ENCODE measurements at places on chromosomes 3 and 15.

DNA sequence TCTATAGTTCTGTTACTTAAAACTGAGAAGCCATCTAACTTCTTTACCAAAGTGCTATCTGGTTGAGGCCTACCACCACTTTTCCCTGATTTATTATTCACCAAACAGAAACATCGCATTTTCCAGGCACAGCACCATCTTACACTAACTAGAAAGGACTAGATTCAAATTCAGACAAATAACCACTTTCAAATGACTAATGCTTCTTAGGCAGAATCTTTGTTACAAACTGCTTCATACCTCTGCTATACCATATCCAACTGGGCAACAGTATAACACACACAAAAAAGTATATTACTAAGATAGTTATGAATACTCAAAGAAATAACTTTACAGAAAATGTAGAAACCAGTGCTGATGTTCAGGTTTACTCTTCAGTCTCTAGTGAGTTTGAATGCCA lies 16.6 kb downstream of the DLG1 start:
- no peak for DNase-seq

DNA sequence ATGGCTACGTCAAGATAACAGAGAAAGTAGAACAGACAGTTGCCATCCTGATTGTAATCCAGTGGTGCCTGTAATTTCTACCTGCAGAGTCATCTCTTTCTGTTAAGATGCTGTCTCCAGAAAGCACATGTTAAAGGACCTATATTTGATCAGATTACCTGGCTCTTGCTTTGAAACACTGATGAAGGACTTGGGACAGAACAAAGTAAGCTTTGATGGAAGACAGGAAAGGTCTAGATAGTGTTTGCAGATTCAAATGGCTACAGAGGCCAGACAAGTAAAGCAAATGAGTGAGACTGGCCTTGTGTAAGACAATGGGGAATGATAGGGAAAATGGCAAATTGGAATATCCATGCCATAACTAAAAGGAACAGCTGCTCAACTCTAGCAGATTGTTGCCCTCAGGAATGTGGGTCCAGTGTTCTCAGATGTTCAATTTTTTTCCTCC lies 1.8 kb upstream of the GSK3B start:
- no peak for DNase-seq

- no peak for DNase-seq
Observed at GRCh38 chr3:47431225-47431624, 44.5 kb downstream of the SCAP start.

DNA sequence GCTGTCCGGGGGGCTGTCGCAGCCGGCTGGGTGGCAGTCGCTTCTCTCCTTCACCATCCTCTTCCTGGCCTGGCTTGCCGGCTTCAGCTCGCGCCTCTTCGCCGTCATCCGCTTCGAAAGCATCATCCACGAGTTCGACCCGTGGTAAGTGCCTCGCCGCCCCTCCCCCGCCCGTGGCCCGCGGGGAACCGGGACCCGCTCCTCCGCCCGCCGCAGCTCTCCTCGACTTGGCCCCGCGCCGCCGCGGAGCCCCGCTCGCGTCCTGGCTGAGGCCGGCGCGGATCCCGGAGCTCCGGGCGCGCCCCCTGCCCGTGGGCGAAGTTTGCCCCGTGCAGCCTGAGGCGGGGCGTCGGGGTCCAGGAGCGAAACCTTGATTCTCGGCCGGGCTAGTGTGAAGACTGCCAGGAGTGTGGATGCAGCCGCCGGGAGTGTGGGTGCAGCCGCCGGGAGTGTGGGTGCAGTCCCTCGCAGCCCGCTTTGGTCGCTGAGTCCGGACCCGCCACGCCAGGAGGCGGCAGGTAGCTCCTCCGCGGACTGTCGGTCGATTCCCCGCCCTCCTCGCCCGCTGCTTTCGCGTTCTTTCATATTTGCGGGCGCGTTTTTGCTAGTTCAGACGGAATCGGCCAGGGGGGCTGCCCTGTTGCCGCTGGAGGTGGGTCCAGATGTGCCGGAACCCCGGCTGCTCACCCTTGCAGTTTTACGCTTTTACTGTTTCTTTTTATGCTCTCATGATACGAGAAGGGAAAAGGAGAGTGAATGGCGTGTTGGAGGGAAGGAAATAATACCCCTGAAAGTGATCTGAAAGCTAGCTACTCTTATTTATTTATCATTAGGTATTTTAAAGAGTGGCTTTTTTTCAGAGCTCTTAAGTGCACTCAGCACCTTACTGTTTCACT lies 692 bp downstream of the STT3B start:
- DNase-seq: peak; percentile 32

GRCh38 chr3:50136714-50137405 lies 18.3 kb upstream of the SEMA3F start:
- no peak for DNase-seq

- no peak for DNase-seq
Observed at GRCh38 chr15:41648097-41648496, 12.1 kb upstream of the MGA start.

DNA sequence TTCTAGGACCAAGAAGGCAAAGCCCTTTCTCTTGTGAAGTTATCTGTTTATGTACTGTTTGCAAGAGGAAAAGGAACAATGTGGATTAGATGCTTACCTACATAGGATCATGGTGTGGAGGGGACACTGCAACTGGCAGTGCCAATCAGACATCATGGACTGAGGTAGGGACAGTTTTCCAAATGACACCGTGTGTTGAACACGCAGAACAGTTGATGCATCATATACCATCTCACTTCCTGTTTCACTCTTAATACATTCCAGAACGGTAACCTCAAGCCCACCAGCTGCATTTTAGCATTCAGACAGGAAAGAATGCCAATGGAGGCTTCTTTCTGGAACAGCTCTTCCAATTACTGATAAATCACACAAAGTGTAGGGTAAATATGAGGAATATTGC lies 397.7 kb upstream of the LMCD1 start:
- no peak for DNase-seq

DNA sequence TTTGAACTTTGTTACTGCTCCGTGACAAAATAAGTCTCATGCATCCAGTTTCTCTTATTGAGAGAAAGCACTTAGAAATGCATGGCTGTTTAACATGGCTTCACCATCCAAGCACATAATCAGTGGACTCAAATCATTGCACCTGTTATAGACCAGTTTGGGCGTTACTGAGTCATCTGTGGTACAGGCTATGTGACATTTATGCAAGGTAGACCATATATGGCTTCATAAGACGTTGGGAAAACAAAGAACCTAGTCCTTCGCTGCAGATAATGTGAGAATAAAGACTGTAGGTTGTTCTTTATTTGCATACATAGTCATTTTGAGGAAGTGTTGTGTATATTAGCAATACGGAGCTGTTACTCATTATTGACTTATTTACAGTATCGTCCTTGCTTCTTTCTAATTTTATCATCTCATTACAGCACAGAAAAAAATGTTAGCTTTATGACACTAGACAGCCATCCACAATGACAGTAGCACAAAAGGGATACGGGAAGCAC lies 374.7 kb downstream of the IL5RA start:
- no peak for DNase-seq

DNA sequence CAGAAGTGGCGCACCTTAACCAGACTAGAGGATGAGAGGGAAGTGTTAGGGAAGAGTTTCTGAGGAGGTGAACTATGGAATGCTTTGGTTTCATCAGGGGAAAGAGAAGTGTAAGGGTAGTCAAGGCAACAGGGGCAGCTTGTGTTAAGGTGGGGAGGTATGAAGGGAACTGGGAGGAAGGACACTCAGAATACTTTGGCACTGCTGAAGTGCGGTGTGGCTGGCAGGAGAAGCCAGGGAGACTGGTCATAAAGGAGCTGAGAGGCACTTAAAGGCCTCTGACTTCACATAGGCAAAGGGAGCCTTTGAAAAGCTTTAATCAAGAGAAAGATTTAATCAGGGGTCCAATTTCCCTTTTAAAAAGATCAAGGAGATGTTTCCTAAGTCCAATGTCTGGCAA lies 129.0 kb downstream of the ERC2 start:
- no peak for DNase-seq

DNA sequence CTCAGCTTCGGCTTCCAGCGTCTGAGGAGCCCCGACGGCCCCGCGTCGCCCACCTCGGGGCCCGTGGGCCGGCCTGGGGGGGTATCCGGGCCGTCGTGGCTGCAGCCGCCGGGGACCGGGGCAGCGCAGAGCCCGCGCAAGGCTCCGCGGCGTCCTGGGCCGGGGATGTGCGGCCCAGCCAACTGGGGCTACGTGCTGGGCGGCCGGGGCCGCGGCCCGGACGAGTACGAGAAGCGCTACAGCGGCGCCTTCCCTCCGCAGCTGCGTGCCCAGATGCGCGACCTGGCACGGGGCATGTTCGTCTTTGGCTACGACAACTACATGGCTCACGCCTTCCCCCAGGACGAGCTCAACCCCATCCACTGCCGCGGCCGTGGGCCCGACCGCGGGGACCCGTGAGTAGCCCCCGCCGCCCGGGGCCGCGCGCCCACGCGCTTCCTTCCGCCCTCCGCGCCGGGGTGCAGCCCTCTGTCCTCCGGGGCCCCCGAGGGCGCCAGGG lies 462 bp downstream of the EDEM1 start:
- DNase-seq: peak; percentile 61

- DNase-seq: peak; percentile 71
Observed at GRCh38 chr15:57152666-57153539, 223.4 kb upstream of the CGNL1 start.

DNA sequence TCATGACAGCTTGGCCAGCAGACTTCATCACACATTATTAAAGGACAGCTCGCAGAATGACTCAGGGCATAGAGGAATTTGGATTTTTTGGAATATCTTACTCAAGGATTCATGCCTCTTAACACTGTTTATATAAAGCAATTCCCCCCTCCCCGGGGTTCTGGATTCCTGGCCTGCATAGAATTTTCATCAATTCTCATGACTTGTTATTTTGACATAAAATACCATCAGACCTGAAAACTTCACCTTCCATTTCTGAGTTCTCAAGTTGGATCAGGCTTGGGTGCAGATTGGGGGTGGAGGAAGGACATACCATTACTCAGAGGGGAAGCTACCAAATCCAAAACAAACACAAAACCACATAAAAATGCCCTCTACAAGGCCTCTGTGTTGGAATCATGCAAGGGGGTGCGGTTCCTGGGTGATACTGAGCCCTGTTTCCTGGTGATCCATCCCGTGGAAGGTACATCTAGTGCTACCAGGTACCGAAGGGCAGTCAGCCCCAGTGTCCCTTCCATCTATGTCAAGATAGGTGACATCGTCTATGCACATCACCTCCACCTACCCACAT lies 95.3 kb downstream of the DAPK2 start:
- DNase-seq: no peak

DNA sequence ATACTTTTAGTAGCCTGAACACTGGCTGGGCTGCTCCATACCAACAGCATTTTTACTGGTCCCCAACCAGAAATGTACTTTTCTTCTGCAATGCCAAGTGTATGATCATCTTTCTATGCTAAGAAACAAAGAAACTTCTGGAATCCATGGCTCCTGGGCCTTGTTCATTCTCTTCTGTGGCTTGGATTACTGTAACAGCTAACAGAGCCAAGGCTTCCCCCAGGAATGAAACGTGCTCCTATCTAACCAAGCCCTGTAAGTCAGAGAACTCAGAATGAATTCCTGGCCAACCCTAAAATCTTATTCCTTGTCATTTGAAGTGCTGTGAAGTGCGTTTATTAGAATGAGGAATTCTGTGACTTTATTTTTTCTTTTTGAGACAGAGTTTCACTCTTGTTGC lies 102.9 kb upstream of the RAD18 start:
- DNase-seq: no peak

DNA sequence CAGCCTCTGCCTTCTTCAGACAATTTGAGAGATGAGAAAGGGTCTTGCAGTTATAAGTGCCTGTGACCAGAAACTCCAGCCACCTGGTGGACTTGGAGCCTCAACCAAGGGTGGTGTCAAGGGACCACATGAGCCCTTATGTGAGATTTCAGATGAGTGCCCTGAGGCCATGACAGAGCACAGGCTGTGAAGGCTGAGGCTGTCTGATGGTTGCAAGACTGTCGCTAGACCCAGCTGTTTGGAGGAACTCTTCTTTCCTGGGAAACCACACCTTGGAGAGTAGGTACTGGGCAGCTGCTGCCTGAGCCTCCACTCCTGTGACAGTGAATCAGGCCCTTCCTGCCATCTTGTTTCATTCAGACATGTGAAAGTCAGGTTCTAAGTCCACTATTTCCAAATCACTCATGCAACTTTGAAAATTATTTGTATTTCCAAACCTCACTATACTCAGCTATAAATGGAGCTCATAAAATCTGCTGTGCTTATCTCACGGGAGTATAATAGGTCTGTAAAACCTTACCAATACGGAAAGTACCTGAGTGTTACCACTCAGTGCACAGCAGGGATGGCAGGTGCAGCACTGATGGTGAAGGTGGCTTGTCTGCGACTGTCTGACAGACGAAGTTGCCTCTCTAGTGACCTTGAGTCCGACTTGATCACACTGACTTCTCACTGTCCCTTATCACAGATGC lies 99.4 kb downstream of the RPL39L start:
- DNase-seq: no peak

DNA sequence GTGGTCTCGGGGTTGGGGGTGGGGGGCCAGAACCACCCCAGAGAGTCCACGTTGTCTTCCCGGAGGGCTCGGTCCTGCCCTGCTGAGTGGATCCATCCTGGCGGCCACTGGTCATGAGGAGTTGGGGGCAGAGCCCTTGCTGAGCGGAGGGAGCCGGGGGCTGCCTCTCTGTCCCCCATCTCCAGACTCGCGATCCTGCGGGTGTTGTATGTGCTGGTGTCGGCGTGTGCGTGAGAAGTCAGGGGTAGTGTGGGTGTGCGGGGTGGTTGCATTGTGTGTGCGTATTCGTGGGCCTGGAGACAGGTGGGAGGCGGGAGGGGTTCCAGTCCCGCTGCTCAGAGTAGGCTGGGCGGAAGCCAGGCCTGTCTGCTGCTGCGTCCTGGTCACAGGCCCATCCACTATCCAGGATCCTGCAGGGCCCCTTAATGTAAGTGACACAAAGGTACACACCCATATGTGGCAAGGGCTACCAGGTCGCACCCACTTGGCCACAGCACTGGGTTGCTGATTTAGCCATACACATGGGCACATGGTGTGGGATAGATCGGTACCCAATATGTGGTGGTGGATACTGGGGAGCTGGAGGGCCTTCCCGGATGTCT lies 30.7 kb downstream of the NBEAL2 start:
- no peak for DNase-seq

DNA sequence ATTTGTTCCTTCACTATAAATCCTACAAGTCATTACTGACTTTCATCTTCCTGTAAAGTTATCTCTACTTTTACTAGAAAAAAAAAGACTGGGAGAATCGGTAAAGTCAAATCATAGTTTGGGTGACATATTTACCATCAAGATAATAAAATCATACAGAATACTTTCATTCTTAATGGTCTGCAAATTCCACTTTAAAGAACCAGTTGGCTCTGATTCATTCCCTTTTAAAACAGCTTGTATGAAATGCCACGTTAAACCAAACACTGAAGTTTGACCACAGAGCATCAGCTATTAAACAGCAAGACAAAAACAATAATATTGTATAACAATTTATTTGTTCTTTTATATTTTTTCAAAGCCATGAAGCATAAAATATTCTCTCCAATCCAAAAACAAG lies 100.7 kb downstream of the FBN1 start:
- DNase-seq: no peak

- DNase-seq: no peak
Observed at GRCh38 chr3:185071287-185071800, 81.5 kb downstream of the C3orf70 start.

GRCh38 chr3:132695422-132695821 lies 26.8 kb downstream of the NPHP3 start:
- DNase-seq: no peak

All from inflammatory macrophage treated with lipopolysaccharide for 1 hour (primary cell).